Activated CD8-positive, alpha-beta memory T cell treated with anti-CD3 and anti-CD28 coated beads for 48 hours (primary cell): ENCODE measurements at places on chromosomes 11 and 22.

DNA sequence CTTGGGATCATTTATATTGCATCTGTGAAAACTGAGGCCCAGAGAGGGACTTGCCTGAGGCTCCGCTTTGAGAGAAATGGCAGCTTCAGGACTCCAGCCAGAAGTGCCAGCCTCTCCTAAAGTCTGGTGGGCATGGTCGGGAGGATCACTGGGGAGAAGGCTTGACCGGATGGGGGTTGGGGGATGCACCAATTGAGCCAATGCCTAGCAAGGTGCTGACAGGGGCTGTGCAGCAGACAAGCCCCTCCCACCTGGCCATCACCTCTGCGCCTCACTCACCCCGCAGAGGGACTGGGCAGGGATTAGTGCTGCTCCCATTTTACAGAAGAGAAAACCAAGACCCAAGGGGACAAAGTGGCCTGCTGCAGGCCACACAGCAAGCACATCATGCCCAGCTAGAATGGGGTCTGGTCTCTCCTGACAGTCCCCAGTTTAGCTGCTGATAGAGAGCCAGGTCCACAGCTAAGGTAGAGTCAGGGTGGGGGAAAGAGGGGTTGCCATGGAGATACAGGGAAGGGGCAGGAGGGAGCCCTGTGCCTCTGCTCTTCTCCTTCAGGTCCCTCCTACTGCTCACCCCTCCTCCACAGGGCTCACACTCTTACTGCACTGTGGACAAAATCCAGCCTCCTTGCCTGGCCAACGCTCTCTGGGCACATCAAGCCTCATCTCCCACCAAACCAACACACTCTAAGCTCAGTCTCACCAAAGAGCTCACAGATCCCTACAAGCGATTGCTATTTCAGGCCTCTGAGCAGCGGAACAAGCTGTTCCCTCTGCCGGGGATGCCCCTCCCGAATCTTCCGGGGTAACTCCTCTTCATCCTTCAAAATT, 29.5 kb downstream of the TEF start:
- no peak for DNase-seq

GRCh38 chr22:46576556-46577367, 39.3 kb upstream of the CELSR1 start:
- no peak for DNase-seq

GRCh38 chr22:33389936-33390335, 331.8 kb upstream of the SYN3 start:
- no peak for DNase-seq

DNA sequence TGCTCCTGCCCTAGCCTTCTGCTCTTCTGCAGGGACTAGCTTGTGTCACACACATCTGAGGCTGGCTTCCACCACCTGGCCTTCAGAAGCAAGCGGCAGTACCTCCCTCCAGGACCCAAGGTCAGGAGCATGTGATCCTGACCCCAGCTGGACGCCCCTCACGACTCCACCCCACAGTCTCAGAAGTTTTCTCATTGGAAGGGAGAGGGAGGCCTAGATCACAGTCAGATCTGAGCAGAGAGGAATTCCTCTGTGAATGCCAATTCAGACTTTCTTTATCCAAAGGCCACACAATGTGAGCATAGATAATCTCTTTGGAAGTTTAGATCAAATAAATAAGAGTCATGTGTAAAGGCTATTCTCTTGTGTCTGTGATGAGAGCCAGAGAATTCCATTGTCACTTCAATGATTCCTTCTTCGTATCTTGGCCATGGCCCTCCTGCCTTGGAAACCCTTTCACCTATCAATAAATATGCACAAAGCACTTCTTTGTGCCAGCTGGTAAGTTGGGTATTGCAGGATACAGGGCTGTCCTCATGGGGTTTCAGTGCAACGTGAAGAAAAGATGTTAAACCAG, 142.9 kb downstream of the SNX19 start:
- no peak for DNase-seq

- DNase-seq = peak; percentile 60
Measured at GRCh38 chr22:37633089-37633624, 6.3 kb upstream of the SH3BP1 start.

DNA sequence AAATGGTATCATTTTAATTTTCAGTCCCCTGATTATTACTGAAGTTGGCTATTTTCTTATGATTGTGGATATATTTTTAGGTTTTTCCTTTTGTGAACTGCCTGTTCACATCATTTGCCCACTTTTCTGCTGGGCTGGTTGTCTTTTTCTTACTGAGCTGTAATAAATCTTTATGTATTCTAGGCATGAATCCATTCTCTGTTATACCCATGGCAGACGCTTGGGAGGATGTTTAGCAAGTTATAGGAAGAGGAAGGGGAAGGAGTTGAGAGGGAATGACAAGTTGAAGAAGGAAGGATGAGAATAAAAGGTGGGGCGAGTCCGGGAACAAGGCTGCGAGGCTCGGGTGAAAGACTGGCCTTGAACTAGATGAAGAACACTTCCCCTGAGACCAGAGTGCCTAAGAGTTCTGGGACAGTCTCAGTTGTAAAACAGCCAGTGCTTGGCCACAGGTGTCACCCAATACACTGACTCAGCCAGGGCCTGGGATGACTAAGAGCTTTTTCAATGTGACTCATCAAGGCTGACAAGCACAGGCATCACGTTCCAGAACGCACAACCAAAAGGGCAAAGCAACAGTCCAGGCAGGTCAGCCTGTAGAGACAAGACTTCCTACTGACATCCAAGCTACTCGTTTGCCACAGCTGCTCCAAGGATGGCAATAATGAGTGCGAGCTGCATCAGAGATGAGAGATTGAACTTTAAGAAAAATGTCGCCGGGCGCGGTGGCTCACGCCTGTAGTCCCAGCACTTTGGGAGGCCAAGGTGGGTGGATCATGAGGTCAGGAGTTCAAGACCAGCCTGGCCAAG, 35.2 kb downstream of the LRFN4 start:
- DNase-seq = no peak

DNA sequence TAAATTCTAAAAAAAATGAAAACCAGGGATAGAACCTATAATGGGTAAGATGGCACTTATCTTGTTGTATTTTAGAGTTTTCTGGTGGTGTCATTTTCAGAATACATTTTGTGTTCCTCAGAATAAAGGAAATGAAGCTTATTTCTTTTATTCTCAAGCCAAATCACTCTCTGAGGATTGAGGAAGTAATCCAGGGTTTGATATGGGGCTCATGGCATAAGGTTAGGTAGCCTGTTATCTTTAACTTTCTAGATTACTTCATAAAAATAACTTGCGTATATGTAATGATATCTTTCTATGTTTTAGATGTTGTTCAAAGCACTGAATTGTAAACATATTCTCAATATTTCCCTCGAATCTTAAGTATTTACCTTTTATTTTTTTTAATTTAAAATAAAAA, 33.5 kb downstream of the PDE3B start:
- no peak for DNase-seq

DNA sequence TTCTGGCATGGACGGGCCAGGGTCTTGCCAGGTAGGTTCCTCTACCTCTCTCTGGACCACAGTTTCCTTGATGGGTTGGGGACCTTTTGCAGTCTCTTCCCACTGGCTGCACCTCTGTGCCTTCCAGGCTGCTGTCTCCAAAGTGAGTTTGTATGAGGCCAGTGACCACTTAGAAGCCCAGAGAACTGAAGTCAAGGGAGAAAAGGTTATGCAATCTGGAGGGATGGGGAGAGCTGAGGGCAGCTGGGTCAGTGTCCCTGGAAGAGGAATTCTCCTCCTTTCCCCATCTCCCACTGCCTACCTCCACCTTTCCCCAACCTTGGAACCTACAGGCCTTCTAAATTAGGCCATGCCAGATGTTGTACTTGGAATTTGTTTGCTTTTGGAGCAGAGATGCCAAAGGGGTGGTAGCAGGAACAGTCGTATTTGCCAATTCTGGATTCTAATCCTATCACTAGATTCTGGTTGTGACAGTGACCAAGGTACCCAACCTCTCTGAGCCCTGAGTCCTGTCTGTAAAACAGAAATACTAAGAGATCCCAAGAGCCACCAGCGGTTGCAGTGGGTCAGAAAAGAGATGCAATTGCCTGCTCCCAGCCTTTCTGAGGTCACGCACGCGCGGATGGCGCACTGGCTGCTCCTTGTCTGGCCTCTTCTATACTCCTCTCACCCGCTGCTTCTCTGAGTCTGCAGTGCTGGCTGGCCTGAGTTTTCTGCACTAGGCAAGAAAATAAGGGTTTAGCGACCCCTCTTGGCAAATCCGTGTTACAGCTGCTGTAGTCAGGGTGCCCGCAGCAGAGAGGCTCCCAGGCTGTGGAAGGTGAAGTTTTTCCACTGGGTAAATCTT, 10.7 kb upstream of the ACCSL start:
- DNase-seq = no peak

DNA sequence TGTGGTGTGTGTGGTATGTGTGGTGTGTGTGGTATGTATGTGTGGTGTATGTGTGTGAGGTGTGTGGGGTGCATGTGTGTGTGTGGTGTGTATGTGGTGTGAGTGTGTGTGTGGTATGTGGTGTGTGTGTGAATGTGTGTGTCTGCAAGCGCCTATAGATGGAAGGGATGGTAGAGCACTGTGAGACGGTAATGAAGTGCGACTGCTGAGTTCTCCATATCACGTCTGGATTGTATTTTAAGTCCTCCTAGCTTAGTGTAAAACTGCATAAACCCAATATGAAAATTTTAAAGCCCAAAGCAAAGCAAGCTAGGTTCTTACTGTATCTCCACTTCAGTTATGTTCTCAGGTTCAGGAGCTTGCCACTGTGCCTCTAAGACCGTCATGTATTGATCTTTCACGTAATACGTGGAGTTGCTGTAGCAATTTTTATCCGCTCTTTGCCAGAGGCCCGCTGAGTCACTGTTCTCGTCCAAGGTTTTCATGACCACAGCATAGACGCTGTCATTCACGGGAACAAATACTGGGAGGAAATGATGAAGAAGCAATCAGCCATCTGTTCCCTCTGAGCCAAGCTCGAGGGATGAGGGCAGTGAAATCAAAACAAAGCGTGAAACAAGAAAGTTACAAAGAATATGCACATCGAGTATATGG, 5.5 kb downstream of the PLET1 start:
- DNase-seq = no peak

DNA sequence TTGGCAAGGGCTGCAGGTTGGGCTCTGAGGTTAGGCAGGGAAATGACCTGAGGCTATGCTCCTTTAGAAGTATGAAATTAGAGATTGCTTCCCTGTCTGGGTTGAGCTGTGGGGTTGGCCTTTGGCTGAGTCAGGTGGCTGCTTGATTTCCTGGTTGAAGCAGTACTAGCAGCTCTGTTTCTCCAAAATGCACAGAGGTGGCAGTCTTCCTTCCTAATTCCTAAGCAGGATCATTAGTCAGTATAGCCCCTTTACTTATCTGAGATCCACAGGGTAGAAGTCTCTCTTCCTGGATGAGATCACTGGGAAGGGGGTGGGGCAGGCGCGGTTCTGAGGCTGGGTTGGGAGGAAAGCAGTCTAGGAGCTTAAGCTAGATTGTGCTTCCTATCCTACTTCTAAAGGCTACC, 1917.5 kb downstream of the LRRC4C start:
- no peak for DNase-seq

DNA sequence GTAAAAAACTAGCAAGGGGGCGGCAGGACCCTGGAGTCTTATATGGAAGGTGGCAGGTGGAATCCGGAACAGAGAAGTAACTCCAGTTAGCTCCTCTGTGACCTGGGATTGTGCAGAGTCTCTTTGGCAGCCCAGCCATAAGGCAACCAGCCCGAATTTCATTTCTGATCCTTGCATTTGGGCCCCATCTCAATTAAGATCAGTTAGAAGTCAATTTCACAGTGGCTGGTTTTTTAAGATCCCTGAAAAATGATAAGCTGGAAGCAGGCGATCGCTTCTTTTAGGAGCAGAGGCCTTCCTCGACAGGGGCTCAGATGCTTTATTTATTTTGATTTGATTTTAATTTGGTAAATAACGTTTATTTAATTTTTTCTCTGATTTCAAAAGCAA, 199.0 kb downstream of the TENM4 start:
- DNase-seq = no peak

DNA sequence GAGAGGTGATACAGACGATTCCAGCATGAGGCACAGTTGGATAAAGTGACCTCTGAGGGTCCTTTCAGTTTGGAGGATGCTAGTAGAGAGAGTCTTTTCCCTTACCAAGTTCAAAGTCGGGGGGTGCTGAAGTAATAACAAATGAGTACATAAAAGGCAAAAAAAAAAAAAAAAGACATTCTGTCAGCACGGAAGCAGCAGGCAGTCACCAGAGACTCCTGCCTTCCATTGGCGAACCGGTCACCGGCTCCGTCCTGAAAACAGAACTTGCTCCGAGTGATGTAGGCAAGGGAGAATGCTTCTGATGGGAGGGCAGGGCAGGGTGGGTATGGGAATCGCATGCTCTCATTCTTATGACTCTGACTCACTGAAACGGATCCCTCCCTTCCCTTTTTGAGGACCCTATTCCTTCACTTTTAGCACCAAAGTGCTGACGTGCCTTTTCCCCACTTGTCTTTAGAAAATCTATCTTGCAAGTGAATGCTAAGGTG, 65.9 kb downstream of the PRR5L start:
- DNase-seq = no peak

DNA sequence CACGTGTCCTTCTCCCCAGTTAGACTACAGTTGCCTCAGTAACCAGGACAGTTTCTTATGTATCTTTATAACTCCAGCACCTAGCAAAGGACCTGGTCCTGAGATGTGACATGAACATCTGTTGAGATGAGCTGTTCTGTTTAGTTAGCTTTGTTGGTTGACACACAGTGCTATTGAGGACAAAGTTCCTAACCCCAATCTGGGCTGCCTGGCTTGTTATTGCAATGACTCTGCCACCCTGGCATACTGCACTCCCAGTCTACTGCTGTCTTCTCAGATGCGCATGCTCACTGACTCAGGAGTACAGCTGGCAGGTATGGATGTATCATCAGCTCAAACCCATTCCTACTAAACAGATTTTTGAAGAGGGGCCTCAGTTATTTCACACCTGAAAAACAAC, 7.4 kb downstream of the DESI1 start:
- no peak for DNase-seq

DNA sequence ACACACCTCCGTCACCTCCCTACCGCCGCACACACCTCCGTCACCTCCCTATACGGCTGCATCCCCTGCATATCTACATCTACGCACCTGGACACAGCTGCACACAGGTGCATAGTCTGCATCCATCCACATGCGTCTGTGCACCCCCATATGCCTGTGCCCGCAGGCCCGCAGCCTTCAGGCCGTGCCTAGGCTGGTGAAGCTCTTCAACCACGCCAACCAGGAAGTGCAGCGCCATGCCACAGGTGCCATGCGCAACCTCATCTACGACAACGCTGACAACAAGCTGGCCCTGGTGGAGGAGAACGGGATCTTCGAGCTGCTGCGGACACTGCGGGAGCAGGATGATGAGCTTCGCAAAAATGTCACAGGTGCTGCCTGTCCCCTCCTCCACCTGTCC, 4.8 kb downstream of the PKP3 start:
- DNase-seq = no peak

- no peak for DNase-seq
Measured at GRCh38 chr11:83601914-83602527, 315.9 kb upstream of the CCDC90B start.
